ENCODE measurements at places on chromosomes 7 and 10.
A peak's percentile ranks its signal among the peaks of the same experiment; 100 is the strongest.

GRCh38 chr7:116786791-116787443, 75.5 kb upstream of the CAPZA2 start:
- peak; percentile 78 for DNase-seq

GRCh38 chr10:62230344-62231121, 38.1 kb downstream of the RTKN2 start:
- DNase-seq = no peak

DNA sequence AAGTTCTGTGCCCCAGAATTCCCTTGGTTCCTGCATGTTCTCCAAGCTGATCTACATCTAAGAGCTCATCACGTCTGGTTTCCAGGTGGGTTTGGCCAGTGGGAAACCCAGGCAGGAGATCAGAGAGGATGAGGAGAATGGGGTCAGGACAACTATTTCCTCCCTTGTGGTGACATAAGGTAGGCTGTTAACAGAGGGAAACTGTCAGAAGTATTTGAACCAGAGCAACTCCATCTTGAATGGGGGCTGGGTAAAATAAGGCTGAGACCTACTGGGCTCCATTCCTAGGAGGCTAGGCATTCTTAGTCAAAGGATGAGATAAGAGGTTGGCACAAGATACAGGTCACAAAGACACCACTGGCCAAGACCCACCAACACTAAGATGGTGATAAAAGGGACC, 19.1 kb downstream of the GARIN1A start:
- DNase-seq = no peak

GRCh38 chr10:43793704-43794103, 145.0 kb upstream of the ZNF32 start:
- DNase-seq = no peak

- DNase-seq = no peak
Measured at GRCh38 chr10:13765641-13766341, 179.0 kb downstream of the PRPF18 start.

- DNase-seq = peak; percentile 14
Measured at GRCh38 chr10:27153845-27154193, 365 bp downstream of the YME1L1 start.

DNA sequence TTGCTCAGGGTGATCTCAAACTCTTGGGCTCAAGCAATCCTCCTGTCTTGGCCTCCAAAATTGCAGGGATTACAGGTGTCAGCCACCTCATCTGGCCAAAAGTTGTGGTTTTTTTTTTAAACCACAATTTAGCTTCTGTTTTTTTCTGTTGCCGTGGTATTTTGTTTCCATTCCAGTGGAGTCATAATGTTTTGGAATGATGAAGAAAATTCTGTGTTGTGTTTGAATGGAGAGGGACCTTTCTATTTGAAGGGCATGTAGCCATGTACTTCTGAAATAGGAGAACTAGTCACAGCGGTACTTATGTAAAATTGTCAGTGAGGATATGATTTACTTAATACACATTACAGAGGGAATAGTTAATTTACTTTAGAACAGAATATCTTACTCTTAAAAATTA, 201.3 kb downstream of the ARL4A start:
- no peak for DNase-seq

DNA sequence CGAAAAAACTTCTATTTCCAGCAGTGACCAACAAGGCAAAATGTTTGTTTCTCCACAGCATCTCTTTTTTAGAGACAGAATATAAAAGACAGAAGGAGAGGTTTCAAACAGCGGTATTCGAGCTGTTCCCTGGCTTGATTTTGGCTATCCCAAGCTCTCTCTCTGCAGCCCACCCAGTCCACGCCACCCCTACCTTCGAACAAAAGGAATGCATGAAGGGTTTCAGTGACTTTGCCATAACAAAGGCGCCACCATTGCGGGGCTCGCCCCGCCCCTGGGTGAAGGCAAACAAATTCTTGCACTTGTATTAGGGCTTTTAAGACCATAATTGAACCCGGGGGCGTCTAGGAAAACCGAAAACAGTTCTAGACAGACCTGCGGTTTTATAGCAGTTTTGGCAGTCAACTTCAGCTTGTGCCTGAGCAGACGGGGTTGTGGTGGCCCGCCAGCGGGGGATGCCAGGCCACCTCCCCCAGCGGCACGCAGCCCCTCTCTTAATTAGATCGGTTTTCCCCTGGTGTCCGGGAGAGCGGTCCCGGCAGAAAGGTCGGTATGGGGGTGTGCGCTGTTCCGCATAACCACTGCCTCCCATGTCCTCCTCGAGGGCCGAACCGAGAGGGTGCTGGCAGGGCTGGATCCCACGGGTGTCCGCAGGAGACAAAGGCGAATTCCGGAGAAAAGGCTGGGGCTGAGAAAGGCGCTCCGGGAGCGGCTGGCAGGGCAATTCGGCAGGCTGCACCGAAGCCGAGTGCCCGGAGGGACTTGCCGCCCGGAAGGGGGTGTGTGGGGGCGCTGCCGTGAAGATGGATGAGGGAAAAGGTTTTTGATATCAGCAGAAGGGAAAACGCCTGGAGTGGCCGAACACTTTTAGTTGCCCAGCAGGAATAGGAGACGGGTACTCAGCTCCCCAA, 2.7 kb upstream of the HOXA11 start:
- no peak for DNase-seq

- DNase-seq = no peak
Measured at GRCh38 chr10:33465747-33466146, 131.3 kb upstream of the NRP1 start.

DNA sequence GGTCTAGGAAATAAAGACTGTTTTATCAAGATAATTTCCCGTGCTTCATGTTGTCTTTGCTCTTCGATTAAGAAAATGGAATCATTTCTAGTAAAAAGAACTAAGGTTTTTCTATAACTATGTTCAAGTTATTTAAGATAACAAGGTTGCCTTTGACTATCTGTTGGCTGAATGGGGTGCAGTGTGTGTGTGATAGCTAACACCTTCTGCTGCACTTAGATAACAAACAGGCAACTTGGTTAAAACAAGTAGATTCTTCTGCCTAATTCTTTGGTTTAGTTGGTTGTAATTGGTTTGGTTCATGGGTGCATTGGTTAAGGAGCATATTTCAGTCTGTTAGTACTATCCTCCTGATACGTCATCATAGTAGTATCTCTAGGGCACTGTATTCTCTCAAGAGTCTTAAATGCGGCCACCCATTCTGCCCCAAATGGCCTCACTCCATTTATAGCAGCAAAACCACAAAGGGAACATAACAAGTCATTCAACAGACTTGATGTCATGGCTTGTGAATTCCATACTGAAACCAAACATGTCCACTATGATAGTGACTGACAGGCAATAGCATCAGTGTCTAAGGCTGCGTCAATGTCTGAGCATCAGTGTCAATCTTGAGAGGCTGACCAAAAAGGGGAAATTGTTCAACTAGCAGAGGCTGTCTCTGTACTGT, 55.7 kb downstream of the CCDC3 start:
- DNase-seq = no peak

GRCh38 chr7:81447351-81447952, 322.4 kb downstream of the HGF start:
- DNase-seq = no peak

All from CD14-positive monocyte (primary cell).